NCI-H748 treated with DMSO at 0.1 percent for 48 hours (cell line): ENCODE measurements at places on chromosomes 16 and 17.

DNA sequence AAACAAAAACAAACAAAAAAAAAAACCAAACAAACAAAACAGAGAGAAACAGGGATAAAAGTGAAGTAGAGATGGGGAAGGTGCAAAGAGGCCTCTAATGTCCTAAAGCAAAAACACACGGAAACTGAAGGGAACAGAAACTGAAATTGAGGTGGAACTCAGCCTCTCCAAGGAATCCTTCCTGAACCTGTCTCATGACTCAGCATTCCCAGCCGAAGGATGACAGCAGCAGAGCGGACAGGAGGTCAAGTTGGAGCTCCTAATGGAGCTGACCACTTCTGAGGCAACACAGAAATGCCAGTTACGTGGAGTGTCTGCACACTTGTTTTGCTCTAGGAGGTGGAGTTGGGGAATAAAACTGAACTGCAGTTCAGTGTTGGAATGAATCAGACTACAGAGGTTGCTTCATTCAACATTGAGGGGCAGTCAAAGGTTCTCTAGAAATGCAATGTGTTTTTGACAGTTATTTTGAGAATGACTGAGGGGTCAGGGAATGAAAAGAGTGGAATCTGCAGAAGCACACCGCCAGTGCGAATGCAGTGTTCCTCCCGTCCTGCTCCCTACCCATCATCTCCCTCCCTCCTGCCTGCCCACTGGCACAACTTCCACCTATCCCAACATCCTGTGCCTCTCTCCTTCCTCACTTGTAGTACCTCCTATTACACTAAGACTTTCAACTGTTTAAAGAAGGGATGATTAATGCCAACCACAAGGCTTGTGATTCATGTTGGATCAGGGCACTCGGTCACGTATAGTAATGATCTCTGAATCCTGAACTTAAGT lies 6.3 kb downstream of the UBE2O start:
- DNase-seq, result no peak

DNA sequence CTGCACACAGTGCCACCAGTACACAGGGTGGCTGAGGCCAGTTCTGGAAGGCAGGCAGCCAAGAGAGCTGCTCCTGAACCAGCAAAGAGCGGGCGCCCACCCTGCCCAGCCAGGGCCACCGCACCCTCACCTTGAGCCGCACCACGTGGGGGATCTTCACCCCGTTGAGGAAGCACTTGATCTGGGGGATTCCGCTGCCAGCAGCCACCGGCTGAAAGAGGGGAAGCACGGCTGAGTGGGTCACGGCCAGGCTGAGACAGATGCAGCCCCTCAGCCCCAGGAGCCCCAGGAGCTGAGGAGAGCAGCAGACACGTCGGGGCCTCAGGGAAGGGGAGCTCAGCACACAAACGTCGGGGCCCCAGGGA lies 14.6 kb upstream of the CCDC154 start:
- no peak for DNase-seq

DNA sequence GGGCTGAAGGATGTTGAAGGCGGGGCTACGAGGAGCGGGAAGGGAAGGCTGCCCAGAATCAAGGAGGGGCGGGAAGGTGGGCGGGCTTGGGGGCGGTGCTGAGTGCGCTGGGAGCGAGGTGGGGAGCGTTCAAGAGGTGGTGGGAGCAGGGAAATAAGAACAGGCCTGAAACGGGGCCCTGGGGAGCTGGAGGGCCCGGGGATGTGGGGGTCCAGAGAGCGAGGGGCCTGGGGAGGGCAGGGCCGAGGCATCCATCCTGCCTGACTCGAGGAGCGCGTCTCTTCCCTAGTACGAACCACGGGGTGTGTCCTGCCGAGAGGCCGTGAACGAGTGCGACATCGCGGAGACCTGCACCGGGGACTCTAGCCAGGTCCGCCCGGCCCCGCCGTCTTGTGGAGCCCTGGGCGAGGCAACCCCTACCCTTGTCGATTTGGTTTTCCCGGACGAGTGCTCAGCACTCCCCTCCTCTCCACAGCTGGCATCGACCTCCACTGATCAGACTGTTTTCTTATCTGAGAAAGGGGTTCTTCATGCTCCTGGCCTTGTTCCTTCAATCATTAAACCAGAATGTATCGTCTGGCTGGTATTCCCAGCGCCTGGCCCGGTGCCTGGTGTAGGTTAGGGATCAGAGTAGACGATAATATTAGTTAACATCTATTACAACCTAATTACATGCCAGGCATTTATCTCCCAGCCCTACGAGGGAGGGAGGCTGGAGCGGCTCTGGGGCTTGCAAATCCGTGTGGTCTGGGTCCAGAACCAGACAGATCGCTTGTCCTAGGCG lies 17.2 kb downstream of the ADAM11 start:
- peak; percentile 72 for DNase-seq

DNA sequence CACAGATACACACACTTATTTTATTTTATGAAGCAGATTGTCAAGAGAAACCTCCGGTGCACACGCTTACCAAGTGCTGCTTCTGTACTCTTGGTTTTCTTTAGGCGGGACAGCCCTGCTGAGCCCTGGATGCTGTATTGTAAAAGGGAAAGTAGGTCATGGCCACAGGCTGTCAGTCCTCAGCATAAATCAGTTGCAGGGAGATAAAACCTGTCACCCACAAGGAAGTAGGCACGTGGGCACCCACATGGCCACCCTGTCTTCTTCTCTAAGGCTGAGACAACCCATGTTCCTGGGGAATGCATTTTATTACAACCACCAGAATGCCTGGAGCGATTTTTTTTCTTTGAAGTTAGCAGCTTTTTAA lies 59.3 kb downstream of the ASIC2 start:
- DNase-seq, result no peak

DNA sequence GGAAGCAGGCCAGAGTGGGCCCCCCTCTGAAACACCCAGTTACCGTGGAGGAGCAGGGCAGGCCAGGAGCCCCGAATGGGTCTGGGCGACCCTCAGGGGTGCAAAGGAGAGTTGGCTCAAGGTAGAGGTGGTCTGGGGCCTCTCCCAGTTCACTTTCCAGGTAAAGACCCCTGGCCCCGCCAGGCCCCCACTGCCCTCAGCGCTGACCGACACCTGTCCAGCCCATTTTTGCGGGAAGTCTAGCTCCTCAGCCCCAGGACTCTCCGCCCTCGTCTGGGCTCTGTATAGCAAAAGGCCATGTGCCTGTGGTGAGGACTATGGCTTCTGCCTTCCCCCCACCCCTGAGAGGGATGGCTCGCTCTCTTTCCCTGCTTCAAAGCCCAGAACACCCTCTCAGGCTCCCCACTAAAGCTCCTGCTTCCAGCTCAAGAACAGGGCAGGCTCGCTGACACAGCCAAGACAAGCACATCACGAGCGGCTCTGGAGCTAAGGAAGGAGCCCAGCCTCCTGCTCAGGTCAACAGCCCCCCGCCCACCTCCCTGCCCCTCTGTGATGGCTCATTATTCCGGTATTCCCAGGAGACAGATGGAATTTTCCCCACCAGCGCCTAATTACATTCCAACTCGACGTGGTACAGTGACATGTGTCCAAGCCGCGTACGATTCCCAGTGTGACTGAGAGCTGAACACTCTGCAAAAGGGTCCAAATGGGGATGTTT lies 59.4 kb downstream of the RTN4RL1 start:
- no peak for DNase-seq

DNA sequence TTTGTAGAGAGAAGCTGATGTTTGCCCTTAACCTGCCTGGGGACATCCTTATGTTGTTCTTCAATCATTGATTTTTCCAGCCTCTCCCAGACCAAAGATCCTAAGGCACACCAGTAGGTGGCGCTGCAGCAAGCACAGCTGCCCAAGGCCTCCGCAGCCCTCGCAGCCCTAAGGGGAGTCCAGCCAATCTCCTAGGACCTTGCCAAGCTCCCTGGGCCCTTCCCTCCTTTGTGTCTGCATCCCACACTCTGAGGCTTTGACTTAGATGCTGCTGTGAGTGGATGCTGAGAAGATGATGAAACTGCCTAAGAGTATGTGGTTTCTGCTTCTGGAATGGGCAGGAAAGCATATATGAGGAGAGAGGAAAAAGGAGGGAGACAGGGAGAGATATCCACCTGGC lies 47.1 kb downstream of the SPACA3 start:
- peak; percentile 6 for DNase-seq

- DNase-seq, result no peak
Measured at GRCh38 chr17:27921077-27921476, 27.9 kb upstream of the LYRM9 start.

DNA sequence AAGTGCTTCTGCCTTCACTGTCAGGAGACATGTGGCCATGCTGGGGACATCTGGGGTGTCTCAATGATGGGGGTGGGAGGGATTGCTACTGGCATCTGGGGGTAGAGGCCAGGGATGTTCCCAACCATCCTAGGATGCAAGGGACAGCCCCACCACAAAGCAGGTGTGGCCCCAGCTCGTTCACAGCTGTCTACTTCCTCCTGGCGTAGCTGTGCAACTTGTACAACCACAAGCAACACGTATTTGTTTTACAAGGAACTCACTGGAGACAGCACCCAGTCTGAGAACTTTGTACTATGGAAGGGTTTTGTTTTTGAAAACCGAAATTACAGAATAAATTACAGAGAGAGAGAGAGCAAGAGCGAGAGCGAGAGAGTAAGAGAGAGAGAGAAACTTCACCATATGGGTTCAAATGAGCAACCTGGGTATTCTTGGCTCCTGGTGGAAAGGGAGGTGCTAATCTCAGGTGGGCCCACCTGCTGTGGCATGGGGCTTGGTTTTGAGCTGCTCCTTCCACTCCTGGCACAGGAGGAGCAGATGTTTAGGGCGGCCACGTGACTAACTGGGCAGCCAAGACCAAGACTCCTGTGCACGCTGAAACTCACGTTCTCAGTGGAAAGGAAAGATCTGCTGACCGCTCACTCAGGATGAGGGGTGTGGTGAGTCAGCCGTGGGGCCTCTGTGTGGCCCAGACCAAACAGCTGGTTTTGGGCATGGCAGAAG lies 17.5 kb upstream of the TNFRSF13B start:
- DNase-seq, result no peak

GRCh38 chr16:1159325-1159972 lies 6.5 kb downstream of the CACNA1H start:
- DNase-seq, result no peak

DNA sequence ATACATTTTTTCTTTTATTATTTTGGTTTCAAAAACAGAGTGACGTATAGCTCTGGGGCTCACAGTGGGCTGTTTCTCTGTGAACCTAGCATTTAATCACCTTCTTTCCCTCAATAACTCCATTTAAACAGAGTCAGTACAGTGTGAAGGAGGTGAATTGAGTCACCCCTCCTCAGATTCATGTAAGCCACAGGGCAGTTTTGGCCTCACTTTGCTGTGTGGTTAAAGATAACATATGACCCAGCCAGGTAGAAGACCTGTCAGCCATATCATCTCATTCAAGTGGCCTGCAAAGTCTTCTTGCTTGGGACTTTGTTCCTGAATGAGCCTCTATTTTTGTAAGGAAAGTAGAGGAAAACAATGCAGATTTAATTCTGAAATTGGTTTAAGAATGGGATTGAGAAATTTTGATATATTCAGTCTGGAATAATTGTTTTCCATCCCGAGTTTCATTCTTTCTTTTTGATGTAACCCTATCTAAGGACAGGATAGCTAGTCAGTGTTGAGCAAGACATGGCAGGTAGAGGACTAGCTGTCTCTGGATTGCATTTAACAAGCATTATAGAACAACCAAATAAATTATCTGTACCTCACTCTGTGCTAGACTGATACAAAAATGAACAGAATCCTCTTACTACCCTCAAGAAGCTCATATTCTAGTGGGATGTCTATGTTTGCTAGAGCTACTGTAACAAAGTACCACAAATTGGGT lies 13.1 kb downstream of the MAP2K6 start:
- no peak for DNase-seq

DNA sequence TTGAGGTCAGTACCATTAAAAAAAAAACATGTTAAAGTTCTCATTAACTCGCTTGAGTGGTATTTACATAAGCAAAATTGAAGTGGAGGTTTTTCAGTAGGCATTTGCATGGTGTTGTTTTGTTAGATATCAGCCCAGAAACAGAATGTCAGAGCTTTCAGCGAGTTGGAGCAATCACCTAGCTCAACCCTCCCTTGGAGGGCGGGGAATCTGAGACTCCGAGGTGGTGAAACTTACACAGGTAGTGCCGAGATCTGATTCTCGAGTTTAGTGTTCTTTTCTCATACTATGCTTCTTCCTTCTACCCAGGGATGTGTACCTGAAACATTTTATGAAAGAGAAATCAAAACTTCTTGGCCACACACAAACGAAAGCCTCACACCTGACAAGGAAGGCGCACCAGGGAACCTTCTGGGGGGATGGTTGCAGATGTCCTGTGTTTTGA lies 6.6 kb downstream of the SEC14L1 start:
- no peak for DNase-seq

- peak; percentile 12 for DNase-seq
Measured at GRCh38 chr16:13453938-13454553, 465.9 kb upstream of the ERCC4 start.
